ENCODE measurements at places on chromosomes 1 and 21. TPM values are rescaled to one million over a fixed set of nuclear protein-coding genes. Genes with fewer than 3 reads are reported as not detected.

- peak; percentile 72 for DNase-seq
Observed at GRCh38 chr1:230328342-230329015, 97.7 kb downstream of the PGBD5 start.

GRCh38 chr1:42133390-42133789, 19.8 kb upstream of the GUCA2B start:
- DNase-seq: no peak

- peak; percentile 83 for DNase-seq
Observed at GRCh38 chr1:169363046-169363730, 4.4 kb downstream of the NME7 start.

- DNase-seq: no peak
Observed at GRCh38 chr1:41046347-41046775, 24.8 kb upstream of the SLFNL1 start.

GRCh38 chr1:100624886-100625610, 87.1 kb downstream of the GPR88 start:
- DNase-seq: peak; percentile 93

GRCh38 chr1:29971703-29972102, 735.4 kb downstream of the PTPRU start:
- no peak for DNase-seq

DNA sequence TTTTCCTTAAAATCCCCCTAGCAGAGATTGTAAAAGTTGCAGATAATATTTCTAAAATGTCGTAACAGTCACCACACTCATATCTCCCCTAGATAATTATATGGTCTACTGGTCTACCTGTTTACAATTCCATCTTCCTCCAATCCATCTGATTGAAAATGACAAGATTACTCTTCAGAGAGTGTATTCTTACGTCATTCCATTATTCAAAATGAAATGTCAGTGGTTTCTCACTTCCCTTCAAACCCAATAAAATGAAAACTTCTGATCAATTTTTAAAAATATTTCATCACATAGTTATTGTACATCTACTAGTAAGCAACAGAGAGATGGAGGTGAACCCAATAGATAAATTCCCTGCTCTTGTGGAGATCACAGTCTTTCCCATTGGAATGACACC, 202.2 kb upstream of the C8B start:
- no peak for DNase-seq

GRCh38 chr1:21763694-21764419, 19.1 kb downstream of the USP48 start:
- DNase-seq: no peak

SYT6 gene
- total RNA-seq: not detected

KLHDC9 gene
- total RNA-seq: 10.8 TPM

PLA2G5 gene
- not detected for total RNA-seq

HORMAD1 gene
- not detected for total RNA-seq

C4BPA gene
- total RNA-seq: not detected
